ENCODE measurements at places on chromosomes 12 and 14.

- no peak for DNase-seq
Observed at GRCh38 chr14:87966816-87967215, 26.2 kb downstream of the GALC start.

DNA sequence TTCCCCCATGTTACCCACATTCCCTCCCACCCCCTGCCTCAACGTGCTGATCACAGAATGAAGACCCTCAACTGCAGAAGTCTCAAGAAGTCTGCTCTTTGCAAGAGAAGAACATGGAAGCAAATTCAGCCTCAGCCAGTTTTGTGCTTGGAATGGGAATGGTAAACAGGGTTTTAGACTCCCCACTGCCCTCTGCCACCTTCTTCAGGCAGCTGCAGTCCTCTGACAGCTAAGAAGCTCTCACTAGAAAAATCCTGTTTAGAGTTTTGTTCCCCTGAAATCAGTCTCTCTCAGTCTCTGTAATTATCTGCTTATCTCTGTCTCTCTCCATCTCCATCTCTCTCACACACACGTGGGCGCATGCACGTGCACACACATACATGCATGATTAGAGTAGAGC, 85.4 kb downstream of the CRACR2A start:
- DNase-seq: no peak

- no peak for DNase-seq
Observed at GRCh38 chr14:35213869-35214387, 78.3 kb upstream of the PSMA6 start.

GRCh38 chr12:131732-132495, 65.3 kb downstream of the IQSEC3 start:
- no peak for DNase-seq

DNA sequence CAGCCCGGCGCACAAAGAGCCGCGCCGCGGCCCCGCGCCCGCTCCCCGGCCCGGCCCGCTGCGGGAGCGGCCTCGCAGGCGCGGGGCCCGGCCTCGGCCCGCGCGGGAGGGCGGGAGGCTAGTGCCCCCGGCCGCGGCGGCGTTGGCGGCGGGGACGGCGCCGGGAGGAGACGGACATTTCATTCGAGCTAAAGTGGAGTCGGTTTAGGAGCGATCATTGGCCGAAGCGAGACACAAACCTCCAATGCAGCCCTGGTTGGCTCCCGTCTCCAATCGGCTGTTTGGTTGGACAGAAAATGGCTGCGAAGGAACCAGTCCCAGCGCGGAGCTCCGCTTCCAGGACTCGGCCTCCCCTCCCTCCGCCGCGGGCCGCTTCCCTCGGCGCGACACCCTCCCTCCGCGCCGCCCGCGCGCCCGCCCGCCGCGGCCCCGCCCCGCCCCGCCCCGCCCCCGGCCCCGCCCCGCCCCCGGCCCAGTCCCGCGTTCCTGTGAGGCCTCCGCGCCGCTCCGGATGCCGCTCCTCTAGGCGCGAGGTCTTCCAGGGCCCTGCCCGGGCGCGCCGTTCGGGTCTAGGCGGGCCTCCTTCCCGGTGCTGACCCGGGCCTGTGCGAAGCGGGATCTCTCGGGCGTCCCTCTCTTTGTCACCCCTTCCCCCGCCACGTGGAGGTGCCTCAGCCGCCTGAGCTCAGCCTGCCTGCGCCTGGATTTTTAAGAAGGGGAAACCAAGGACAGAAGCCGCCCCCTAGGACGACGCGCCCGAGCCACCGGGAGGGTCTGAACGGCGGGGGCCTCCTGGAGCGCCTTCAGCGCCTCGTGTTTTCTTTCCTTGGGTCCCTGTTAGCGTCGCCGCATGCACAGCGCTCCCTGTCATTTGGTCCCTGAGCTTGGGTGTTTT, at the start of gene NFYB:
TSS of gene NFYB (minus strand) at position 309 of the 895 bp plus-strand sequence. CDS start 2,757 bp downstream, outside the sequence.
- DNase-seq: peak; percentile 83

GRCh38 chr12:40469736-40470135, 222.5 kb upstream of the CNTN1 start:
- no peak for DNase-seq

DNA sequence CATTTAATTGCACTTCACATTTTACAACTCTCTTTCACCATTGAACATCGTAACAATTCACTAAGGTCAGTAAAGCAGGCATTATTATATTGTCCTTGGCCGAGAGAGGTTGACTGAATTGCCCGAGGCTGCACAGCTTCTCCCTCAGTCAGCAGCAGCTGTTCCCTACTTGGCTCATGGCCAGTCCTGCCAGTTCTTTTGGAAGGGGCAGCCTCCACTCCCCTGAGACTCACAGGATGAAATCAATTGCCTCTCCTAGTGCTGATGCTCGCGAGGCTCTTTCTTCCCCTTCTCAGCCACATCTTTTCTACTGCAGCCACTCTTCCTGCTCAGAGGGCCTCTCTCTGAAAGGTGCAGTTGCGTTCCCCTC, 79.9 kb upstream of the KCNA1 start:
- no peak for DNase-seq

DNA sequence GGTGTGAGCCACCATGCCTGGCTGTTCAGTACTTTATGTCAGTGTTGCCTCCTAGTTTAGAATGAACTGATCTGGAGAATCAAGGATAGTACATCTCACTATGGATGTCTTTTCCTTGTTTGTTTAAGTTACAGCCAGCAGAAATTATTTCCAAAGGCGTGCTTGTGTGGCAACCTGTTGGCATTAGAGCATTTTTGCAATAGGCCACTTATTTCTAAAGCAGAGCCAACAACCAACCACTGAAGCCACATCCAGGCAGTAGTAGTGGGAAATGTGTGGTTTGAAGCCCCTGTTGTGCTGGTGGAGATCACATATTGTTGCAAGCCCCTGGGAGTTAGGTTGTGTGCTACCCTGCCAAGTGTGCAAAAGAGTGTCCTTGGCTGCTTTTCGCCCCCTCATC, 3.7 kb downstream of the ANO6 start:
- DNase-seq: no peak

DNA sequence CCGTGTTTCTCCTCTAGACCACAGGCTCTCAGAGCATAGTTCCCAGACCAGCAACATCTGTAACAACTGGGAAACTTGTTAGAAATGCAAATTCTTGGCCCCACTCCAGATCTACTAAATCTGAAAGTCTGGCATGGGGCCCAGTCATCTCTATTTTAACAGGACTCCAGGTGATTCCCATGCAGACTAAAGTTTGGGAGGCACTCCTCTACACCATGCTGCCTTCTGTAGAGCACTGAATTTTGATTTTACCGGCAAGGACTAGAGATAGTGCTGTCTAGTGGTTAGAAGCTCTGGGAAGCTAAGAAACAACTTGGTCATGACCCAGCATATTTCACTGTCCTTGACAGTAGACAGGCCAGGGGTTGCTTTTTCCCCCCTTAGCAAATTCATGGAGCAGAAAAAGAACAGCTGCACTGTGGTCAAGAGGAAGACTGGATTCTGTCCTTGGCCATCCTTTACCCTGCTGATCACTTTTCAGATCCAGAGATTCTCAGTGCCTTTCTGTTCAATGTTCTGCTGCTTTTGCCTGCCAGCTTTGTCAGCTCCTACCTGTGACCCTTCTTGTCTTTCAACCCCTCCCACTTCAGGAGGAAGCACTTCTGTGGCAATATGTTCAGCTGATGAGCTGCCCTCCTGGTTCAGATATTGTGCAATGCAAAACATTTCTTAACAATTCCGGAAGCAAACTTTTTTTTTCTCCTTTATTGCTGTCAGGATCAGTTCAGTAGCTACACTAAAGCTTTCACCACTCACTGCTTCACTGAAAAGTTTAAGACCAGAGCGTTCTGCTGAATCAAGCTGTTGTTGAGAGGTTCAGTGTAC, 133.8 kb upstream of the NUDT4 start:
- no peak for DNase-seq

DNA sequence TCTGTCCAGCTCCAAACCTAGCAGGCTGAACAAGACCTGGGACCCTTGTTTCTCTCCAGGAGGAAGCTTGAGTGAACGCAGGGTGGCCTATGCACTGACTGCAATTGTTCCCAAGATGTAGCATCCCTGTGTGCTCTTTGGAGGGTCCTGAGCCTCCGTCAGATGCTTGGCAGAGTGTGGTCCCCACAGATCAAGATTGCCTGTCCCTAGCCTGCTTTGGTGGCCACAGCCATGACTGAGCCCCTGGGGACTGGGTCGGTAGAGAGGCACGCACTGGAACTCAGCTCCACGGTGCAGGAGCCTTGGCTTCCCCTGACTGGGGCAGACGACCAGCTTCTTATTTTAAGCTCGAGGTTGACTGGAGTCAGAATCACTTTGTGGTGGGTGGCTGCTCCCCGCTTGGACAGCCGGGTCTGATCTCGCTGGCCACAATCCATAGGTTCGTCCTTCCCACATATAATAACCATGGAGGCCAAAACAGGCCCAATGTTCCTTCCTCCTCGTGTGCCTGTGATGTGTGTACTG, 97.8 kb downstream of the LGMN start:
- DNase-seq: no peak

DNA sequence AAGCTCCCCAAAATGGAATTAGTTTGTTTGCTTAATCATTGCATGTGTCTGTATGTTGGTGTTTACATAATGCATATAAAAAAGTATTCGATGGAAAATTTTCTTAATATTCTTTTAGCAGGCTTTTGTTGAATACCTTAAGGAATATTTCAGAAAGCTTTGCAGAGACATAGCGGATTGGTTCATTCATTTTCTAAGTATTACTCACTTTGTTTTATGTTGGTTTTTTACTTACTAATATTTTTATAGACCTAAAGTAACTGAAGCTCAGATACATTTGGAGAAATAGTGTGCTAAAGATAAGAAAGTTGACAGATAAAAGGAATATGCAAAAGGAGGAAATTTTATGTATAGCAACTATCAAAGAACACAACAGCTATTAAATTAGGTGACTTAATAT, 191.0 kb downstream of the ERC1 start:
- no peak for DNase-seq

DNA sequence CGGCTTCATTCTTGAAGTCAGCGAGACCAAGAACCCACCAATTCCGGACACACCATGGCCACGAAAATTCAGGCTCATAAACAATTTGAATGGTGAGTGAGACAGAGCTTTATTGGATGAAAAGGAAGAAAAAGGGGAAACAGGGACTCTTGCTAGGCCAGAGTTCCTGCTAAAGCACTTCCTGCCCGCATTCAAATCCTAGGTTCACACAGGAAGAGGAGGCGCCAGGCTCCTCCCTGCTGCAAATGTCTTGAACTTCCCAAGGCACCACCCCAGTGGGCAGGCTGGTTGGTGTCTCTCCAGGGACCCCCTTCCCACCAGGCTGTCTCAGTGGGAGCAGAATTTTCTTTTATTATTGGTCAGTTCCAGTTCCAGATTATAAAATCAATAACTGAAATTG, 121.2 kb downstream of the FSCB start:
- DNase-seq: no peak

DNA sequence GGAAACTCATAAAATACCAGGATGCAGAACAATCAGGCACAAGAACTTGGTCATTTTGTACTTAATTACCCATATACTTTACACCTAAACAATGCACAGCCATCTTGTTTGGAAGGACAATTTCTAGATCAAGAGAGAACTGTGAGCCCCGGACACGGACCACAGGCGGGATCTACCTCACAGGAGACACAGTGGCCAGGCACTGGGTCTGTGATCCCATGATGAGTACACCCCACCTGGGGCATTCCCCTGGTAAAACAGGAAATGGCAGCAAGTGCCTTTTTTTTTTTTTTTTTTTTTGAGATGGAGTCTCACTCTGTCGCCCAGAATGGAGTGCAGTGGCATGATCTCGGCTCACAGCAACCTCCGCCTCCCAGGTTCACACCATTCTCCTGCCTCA, 15.2 kb downstream of the GOLGA3 start:
- DNase-seq: no peak

DNA sequence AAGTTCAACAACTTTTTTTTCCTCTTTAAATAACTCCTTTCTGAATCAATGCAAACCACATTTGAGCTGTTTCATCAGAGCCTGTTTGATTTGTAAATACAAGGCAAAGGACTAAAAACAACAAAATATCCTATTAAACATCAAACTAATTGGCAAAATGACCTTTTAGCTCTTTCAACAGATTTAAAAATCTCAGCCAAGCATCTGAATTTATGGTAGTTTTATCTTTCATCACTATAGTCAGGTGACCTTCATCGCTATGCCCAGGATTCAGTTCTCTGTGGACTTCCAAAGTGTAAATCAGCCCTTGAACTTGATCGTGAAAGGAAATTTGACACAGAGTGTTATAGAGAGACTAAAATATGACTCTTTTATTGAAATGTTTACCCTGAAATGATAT, 1554.5 kb upstream of the FLRT2 start:
- DNase-seq: no peak

DNA sequence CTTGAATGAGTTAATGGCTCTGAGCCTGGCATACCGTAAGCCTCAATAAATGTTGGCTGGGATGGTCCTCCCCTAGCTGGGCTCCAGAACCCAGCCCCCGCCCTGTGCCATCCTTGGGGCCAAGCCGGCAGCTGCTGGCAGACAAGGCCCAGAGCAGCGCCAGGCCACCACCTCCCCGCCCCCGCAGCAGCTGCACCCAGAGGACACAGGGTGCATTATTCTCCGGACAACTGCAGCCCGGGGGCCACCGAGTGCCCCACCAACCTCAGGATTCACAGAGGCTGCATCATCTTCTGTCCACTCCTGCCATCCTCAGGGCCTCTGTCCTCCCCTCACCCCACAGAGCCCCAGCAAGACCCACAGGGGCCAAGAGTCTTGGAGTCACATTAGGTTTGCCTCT, 92.7 kb downstream of the NCOR2 start:
- DNase-seq: no peak

DNA sequence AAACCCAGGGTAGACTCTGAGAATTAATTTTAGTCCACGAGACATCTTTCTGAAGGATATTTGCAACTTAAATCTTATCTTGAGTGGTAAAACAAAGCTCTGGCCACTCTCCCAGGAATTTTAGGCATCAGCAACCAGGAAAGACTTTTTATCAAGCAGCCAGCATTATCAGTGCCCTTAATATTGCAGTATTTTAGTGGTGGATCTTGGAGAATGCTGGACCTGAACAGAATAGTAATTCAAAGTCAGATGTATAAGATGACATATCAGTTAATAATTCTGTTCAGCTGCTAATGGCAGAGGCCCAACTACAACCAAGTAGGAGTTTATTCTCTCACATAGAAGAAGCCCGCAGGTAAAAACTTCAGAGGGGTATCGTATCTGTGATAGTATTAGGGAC, 59.0 kb upstream of the CRY1 start:
- DNase-seq: no peak

DNA sequence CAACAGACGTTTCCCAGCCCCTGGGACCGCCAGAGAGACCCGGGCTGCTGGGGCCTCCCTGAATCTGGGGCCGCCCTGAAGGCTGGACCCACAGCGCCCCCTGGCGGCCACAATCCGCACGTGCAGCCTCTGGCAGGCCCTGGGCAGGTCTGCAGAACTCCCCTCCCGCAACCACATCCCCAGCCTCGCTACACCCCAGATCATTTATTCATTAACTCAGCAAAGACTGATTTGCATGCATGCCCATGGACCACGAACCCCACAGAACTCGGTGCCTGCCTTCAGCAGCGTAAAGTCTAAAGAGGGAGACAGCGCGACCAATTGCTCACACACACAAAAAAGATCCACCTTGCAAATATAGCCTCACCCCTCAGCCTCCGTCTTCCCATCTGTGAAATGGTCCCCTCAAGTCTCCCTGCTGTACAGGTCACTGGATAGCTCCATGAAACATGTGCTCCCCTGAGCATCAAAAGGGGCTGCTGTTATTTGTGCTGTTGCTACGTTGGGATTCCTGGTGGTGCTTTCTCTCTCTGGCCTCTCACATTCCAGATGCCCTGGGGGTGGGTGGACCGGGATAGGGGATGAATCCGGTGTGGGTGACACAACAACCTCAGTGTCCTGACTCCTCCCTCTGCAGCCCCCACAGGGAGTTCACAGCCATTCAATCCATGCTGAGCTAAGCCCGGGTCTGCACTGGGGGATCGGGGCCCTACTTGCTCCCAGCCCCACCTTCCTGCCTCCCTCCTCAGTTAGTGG, 96.4 kb downstream of the SCARB1 start:
- DNase-seq: peak; percentile 77

GRCh38 chr14:29042551-29042950, 276.0 kb downstream of the FOXG1 start:
- DNase-seq: no peak

Measured in stimulated activated CD8-positive, alpha-beta memory T cell treated with anti-CD3 and anti-CD28 coated beads, Interleukin-12 subunit alpha, Interleukin-12 subunit beta, amount 100 ng/mL, for 1 hour (primary cell).